Nephron progenitor cell (in vitro differentiated cells): ENCODE measurements at places on chromosomes 6 and 20.

- DNase-seq = peak; percentile 22
Observed at GRCh38 chr6:151276112-151276740, 36.5 kb downstream of the AKAP12 start.

- no peak for DNase-seq
Observed at GRCh38 chr6:9553002-9553401, 861.9 kb downstream of the TFAP2A start.

GRCh38 chr20:45913116-45913515, 1.2 kb upstream of the PLTP start:
- DNase-seq = no peak

DNA sequence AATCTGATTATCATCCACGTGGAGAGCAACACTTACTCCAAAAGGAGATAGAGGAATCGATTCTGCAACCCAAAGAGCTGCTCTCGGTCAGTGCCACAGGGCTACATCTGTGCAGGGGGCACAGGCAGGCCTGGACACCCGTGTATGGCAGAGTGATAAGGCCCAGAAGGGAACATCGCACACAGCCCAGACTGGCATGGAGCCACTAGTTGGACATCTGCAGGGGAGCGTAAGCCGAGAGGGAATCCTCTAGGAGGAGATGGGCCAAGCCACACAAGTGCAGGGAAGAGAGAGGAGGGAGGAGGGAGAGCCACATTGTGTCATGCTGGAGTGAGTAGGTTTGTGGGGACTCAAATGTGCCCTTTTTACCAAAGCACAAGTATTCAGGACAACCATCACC, 50.4 kb upstream of the ENTPD6 start:
- no peak for DNase-seq

DNA sequence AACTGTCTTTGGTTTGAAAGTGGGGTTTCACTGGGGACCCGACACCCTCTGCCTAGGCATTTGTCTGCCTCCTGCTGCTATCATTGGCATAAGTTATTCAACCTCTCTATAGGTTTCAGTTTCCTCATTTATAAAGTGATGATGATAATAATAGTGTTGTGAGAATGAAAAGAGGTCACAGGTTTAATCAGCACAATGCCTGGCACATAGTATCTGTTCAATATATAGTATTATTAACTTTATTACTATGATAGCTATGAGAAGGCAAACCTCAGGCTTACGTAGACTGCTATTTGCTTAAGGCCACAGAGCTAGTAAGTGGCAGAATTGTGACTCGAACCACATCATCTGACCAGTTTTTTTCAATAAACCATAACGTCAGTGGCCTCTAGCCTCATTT, 256.8 kb downstream of the CDKAL1 start:
- DNase-seq = no peak

- no peak for DNase-seq
Observed at GRCh38 chr6:105452924-105453756, 50.3 kb upstream of the PREP start.

DNA sequence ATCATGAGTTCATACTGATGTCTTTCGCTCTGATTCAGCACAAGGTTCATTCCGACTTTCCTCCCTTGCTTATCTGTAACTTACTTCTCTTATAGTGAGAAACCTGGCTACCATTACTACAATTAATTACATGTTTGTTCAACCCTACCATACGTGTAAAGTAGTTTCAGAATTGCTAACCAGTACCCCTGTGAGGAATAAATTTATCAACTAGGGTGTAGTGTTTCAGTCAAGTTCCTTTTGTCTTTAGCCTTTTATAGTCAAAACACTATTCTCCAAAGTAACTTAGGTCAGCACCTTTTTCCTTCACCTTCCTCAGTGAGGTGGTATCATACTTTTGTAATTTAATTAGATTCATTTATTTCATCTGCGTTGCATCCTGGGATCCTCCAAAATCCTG, 64.9 kb downstream of the MAP3K4 start:
- no peak for DNase-seq

DNA sequence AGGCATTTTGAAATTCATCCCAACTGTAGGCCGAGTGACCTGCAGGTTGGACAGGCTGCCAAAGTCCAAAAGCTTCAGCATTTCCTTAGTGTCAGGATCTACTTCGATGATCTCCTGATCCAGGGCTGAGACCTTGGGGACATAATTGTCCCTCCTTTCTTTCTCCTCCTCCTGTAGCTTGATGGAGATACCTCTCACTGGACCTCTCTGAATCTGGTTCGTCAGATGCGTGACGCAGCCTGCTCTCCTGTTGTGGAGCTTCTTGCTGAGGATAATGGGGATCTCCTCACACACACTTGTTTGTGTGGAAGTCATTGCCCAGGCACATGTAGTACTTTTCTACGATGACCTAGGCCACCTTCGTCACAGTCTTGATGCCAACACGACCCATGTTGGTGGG, 1.5 kb upstream of the MAS1L start:
- no peak for DNase-seq

DNA sequence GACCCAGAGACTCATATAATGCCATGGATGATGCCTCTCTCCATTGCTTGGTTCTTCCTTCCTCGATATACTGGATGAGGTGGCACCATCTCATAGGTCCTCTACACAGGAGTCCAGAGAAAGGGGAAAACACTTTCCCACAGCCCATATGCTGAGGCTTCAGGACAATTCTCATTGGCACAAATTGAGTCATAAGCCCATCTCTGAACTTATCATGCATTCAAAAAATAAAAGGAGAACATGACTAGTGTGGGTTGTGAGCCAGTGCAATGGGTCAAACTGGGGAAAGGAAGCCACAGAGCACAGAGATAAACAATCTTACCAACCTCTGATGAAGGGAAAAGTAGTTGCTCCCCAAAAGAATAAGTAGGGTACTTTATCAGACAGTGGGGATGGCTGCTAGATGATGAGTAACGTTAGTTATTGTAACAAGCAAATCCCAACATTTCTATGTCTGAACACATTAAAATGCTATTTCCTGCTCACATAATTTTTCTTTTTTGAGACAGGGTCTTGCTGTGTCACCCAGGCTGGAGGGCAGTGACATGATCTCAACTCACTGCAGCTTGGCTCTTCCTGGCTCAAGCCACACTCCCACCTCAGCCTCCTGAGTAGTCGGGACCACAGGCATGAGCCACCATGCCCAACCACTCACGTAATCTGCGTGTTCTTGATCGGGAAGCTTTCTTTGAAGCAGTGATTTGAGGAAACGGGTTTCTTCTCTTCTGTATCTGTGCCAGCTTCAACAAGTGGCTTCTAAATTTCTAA, 27.0 kb downstream of the SOD2 start:
- no peak for DNase-seq

DNA sequence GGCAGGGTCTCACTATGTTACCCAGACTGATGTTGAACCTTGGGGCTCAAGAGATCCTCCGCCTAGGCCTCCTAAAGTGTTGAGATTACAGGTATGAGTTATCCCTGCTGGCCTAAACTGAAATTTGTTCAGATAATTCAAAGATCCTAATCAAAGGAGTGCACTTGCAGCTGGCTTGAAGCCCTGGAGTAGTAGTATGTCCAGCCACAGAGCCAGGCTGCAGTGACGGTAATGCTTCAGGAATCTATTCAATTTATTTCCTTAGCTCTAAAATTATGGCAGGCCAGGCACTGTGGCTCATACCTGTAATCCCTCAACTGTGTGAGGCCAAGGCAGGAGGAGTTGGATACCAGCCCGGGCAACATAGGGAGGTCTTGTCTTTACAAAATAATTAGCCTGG, 1.4 kb upstream of the DDX43 start:
- no peak for DNase-seq

DNA sequence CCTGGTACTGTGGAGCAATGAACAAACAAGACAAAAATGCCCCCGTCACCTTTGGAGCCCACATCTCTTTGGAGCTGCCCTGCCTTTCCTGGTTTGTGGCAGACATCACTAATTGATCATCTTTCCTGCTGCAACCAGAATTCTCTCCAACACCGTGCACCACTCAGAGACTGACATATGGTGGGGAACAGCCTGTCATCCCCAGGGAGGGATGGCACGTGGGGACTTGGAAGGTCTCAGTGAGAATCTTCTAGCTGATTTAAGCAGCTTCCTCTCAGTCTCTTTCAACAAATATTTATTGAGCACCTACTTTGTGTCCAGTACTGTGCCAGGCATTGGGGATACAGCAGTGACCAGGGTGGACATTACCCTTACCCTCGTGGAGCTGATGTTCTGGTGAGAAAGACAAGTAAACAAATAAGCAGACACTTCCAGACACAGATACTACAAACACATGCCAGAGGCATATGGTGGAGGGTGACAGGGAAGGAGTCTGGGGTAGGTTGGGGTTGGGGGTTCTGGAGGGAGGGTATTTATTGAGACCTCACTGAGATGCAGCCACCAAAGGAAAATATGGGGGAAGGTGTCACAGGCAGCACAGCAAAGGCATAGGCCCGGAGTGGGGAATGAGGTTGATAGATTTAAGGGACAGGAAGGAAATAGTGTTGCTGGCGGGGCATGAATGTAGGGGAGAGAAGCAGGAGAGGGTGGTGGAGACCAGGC, 82.3 kb downstream of the CEBPB start:
- DNase-seq = no peak

DNA sequence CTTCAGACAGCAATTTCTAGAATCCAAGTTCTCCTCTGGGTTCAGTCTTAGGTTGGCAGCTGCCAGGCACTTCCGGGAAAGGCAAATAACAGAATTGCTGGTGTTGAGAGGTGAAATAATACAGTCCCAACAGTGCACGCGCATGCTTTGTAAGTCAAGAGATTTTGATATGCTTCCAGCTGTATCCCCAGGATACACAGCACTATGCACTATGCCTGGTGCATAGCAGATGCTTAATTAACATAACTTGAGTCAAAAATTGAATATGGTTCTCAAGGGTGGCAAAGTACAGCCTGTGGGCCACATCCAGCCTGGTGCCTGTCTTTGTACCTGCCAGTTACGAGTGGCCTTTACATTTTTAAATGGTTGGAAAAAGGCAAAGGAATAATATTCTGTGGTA, 18.9 kb upstream of the PMEPA1 start:
- no peak for DNase-seq

DNA sequence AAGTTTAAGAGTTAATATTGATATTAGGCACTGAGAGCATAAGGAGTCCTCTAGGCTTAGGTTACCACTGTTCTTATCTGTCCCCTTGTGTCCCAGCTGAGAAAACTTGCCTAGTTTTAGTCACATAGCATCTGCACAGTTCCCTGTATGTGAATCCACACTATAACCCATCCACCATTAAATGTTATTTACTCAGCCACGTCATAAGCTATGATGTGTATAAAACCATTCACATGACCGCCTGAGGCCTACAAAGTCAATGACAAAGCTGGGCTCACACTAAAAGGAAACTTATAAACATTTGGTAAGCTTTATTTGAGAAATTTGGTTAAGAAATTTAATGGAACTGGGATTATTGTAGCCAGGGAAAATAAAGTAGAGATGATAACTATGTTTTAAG, 59.2 kb upstream of the TFAP2D start:
- DNase-seq = no peak

DNA sequence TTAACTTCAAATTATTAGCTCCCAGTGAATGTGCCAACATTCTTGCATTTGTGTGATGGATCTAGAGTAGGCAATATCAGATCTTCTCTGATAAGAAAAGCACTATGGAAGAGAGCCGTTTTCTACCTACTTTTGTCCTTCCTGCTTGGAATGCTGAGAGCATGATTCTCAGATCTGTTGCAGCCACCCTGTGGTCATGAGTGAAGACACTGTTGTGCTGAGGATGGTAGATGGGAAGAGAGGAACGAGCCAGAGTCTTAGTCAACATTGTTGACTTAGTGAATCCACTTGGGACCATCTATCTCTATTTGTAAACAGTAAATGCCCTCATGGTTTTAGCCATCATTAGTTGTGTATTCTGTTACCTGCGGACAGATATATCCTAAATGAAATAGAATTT, 202.6 kb downstream of the CD109 start:
- no peak for DNase-seq

GRCh38 chr20:35956616-35957015, 2.3 kb upstream of the SCAND1 start:
- DNase-seq = no peak

DNA sequence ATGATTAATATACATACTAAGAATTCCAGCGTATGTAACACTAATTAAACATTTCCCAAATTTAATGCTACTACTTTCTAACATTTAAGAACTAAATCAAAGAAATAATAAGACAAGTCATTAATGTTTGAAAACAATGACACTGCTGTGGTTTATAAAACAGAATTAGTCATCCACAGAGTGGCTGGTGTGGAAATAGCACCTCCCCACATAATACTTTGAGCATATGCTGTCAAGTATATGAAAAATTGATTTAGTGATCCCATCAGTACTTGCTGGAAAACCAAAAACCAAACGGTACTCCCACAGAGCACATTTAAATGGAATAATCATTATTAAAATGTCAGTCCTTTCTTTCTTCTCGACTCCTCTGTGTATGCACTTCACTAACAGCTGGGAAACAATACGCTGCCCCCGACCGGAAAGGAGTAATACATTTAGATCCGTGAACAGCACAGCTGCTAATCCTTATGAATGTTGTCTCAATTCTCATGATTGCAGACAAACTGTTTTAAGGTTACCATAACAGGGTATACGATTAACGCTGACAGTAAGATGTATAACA, 78.4 kb downstream of the PREP start:
- DNase-seq = no peak

DNA sequence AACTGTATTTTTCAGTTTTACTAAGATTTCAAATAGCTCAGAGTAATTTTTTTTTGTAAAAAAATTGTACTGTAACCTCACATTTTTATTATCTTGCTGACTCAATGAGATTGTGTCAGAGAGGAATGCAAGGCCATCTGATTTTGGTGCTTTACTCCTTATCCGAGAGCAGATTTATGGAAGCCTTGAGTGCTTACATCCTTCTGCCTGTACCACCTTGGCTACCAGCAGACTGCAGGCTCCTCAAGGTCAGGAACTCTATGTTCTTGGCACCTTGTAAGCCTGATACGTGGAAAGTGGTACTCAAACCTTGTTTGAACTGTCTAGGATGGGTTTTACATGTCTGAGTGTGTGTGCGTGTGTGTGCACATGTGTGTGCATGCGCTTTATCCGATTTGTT, 80.1 kb upstream of the MLIP start:
- DNase-seq = no peak

DNA sequence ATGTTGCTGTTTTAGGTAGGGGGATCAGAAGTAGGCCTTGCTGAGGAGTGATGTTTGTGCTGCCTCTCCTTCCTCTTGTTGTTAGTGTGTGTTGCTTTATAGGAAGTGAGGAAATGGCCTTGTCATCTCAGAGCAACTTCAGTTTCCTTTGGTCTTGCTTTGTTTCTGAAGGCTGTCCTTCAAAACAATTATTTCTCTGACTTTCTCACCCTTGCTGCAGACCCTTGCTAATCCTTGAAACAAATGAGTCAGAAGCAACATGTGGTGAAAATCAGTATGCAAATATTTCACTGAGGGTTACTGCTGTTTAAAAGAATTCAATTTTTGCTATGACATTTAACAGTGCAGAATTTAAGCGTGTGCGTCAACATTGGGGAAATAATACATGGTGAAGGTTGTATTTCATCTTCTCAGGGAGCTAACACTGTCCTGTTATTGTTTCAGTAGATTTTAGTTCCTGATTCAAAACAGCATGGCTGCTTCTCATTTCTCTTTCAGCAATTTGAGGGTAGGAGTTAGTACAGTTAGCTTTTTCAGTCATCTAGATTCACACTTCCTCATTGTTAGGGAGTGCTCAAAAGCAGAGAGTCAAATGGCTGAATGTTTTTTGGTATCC, 13.8 kb downstream of the RNF144B start:
- no peak for DNase-seq

GRCh38 chr6:72969666-72970065, 255.6 kb downstream of the KHDC1L start:
- DNase-seq = no peak

- DNase-seq = no peak
Observed at GRCh38 chr6:155498370-155498769, 42.7 kb upstream of the NOX3 start.
